ENCODE measurements at places on chromosomes 12 and 14.

- no peak for DNase-seq
These were observed 133.7 kb downstream of the ADGRD1 start for GRCh38 chr12:131087302-131087818.

GRCh38 chr14:95056476-95056875 is 100.9 kb downstream of the DICER1 start:
- no peak for DNase-seq

DNA sequence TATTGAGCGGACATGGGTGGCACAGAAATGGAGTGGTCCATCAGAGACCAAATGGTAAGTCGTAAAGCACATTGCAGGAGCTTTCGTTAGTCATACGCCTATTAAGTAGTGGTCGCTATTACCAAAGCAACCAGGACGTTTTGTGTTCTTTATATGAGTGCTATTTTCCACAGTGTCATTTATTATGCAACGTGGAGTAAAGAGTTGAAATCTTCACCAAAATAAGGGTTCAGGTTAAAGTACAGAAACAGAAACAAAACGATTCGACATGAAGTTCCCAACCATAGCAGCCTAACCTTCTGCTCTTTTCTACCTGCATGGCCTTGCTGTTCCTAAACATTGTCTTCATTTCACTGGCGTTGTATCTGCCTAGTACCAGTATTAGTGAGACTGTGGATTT is 20.1 kb upstream of the FGD4 start:
- DNase-seq = no peak

GRCh38 chr14:58535044-58535443 is 102.7 kb upstream of the DACT1 start:
- no peak for DNase-seq

GRCh38 chr12:48981757-48982157 is 3.6 kb downstream of the WNT1 start:
- DNase-seq = no peak

- DNase-seq = no peak
These were observed 56.0 kb downstream of the ELK3 start for GRCh38 chr12:96250119-96250685.

- DNase-seq = no peak
These were observed 1.3 kb upstream of the CACNA2D4 start for GRCh38 chr12:1919763-1920162.

DNA sequence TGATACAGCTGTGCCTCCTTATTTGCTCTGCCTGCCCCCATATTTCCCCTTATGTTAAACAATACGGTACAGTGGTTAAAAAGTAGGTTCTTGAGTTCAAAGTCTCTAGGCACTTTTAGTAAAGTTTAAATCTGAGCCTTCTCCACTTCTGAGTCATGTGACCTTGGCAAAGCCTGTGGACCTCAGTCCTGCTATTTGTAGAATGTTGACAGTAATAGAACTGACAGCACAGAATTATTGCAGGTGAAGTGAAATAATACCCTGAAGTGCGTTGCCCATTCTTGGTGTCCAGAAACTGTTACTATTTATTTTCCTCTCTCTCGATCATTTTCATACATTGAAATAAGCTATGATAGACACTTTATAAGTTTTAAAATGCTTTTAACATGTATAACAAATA is 499.7 kb downstream of the EGLN3 start:
- DNase-seq = no peak

GRCh38 chr12:13102461-13103195 is 839 bp downstream of the GSG1 start:
- no peak for DNase-seq

DNA sequence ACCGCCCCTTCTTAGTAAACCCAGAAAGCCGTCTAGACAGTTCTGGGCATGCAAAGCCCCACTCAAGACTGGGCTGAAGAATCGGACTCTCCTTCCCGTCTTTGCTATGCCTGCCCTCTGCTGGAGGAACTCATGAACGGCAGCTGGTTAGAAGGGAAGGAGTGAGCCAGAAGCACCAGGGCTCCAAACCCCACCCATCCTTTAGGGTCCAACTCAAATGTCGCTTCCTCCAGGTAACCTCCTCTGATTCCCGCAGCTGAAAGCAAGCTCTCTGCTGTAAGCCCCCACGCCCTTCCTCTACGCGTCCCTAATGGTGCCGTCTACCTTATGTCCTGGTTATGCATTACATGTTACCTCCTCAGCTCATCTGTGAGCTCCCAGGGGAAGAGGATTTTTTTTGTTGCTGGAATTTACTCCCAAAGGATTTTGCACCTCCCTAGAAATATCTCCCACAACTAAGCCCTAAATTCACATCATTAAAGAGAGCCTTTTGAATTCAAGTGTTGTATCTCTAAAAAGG is 59.0 kb upstream of the SCN8A start:
- DNase-seq = peak; percentile 46

DNA sequence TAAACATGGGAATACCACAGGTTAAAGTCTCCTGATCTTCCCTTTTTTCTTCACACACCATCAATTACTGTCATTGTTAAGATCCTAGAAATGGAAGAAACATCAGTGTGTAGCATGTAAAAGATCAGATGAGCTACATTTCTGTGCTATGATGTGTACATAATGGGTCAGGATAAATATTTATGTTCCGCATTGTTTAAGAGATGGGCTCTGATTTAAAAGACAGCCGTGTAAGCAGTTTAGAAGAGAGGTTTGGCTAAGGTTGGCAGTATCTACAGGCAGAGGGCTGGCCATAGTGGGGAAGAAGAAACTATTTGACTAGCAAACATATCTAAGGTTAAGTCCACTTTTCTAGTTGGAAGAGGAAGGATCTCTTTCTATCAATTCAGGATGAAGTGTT is 49.4 kb downstream of the LRRC9 start:
- DNase-seq = no peak

DNA sequence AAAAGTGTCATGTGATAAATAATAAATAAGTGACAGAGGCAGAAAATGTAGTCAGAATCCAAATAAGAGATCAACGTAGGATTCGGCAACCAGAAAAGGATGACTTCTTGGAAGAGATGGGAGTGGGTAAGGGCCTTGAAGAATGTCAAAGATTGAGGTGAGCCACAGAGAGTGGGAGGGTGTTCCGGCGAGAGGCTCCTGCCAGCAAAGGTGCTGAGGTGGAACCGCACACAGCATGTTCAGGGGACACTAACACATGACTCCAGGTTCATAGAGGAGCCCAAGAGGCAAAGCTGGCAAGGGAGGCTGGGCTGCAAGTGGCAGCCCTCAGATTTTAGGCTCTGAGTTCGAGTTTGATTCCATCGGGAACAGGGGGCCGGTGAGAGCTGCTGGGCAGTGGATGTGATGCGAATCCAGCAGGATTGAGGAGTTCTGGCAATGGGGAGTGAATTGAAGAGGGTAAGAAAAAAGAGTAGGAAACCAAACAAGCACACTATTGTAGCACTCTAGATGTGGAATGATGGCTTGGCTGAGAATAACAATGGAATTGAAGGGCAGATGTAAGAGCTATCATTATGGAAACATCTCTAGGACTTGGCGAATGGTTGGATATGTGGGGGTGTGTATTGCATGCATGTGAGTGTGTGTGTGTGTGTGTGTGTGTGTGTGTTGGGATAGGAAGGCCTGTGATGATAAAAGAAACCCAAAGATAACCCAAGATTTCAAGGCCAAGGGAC is 36.5 kb downstream of the LRRC74A start:
- DNase-seq = no peak

GRCh38 chr12:12788131-12788530 is 2.7 kb downstream of the APOLD1 start:
- no peak for DNase-seq

- DNase-seq = no peak
These were observed 29.4 kb downstream of the RIN3 start for GRCh38 chr14:92542766-92543554.

GRCh38 chr12:113332688-113333417 is 2.1 kb downstream of the SLC8B1 start:
- DNase-seq = no peak

GRCh38 chr12:107776171-107776570 is 1.7 kb downstream of the ASCL4 start:
- no peak for DNase-seq

GRCh38 chr14:94631536-94632304 is 19.5 kb downstream of the SERPINA3 start:
- no peak for DNase-seq

DNA sequence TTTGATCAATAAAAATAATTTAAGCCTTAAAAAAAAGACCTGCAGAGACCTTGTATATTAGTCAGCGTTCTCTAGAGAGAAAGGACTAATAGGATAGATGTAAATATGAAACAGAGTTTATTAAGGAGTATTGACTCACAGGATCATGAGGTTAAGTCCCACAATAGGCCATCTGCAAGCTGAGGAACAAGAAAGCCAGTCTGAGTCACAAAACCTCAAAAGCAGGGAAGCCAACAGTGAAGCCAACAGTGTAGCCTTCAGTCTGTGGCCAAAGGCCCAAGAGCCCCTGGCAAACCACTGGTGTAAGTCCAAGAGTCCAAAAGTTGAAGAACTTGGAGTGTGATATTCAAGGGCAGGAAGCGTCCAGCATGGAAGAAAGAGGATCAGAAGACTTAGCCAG is 66.3 kb downstream of the TBX5 start:
- DNase-seq = no peak

- no peak for DNase-seq
These were observed 920 bp downstream of the CDK17 start for GRCh38 chr12:96399120-96399918.
